ENCODE measurements at places on chromosomes 6 and 20.

- DNase-seq = no peak
These were observed 261.0 kb downstream of the ARHGAP18 start for GRCh38 chr6:129448965-129449364.

DNA sequence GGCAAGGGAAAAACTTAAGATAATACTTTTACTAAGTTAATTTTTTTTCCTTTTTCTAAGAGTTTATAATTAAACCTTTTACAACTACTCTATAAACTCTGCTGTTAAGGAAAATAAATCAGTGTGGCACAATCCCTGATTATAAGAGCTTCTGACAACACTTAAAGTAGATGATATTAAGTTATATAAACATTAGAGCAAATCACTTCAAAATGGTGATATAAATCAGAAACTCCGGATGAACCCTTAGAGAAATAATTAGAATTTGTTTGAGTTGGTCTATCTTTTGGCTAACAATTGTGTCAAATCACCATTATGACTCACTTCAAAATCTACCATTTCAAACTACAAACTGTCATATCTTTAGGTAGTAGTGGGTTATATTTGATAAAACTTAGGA lies 104.9 kb downstream of the ARHGAP18 start:
- DNase-seq = no peak

- DNase-seq = no peak
These were observed 32.8 kb downstream of the CD40 start for GRCh38 chr20:46150943-46151342.

DNA sequence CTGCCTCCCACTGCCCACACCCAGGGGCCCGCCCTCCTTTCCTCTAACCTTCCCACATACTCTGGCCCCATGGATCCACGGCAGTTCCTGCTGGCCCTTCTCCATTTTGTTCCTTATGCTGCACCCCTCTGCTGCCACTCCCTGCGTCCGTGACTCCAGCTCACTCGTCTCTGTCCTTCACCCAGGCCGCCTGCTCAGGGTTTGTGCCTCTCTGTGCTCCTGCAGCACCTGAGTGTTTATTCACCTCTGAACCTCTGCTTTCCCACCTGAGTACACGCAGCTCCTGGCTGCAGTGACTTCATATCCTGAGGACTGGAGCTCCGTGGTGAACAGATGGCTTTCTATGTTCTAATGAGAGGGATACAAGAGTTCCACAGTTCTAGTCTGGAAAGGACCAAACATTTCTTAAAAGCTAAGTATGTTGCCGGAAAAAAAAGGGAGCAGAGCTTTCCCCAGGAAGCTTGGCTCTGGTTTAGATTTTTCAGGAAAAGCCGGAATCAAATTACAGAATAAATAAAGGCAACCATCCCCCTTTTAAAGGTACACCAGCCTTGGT lies 1.5 kb upstream of the GNRH2 start:
- no peak for DNase-seq

GRCh38 chr20:10501402-10501801 lies 66.3 kb downstream of the SLX4IP start:
- peak; percentile 69 for DNase-seq

DNA sequence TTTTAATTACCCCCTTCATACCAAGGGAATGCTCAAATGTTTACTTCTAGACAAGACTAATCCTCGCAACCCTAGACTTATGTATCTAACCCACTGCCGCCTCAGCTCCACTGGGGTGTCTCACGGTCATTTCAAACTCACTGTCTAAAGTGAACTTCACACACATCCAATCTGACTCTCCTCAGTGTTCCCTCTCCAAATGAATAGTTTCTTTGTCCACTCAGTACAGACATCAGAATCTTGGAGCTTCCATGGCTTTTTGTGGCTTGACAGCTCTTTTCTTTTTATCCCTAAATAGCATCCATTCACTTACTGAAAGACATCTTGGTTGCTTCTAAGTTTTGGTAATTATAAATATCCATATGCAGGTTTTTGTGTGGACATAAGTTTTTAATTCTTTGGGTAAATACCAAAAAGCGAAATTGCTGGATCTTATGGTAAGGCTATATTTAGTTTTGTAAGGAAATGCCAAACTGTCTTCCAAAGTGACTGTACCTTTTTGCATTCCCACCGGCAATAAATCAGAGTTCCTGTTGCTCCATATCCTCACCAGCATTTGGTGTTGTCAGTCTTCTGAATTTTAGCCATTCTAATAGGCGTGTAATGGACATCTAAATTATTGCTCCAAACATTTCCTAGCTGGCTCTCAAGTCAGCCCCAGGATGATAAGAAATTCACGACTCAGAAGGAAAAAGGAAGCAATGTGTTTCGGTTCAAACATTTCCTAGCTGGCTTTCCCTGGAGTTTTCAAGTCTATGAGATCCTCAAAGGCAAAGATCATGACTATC lies 73.1 kb downstream of the DNAAF9 start:
- no peak for DNase-seq

- no peak for DNase-seq
These were observed 80.8 kb downstream of the PHACTR2 start for GRCh38 chr6:143758551-143758950.

- DNase-seq = no peak
These were observed 43.4 kb downstream of the LYRM4 start for GRCh38 chr6:5217356-5217755.

GRCh38 chr6:10373642-10374359 lies 41.1 kb downstream of the TFAP2A start:
- DNase-seq = no peak

DNA sequence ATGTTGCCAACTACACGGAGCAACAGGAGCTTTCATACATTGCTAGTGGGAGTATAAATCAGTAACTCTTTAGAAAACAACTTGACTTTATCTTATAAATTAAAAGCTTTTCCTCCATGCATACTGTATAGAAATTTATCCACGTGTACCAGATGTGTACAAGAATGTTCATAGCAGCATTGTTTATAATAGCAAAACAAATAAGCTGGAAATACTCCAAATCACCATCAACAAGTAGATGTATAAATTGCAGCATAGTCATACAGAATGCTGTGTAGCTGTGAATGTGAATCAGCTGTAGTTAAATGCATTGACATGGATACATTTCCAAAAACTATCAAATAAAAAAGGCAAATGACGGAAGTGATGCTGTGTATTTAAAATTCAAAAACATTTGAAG lies 6.0 kb downstream of the PSMF1 start:
- DNase-seq = no peak

DNA sequence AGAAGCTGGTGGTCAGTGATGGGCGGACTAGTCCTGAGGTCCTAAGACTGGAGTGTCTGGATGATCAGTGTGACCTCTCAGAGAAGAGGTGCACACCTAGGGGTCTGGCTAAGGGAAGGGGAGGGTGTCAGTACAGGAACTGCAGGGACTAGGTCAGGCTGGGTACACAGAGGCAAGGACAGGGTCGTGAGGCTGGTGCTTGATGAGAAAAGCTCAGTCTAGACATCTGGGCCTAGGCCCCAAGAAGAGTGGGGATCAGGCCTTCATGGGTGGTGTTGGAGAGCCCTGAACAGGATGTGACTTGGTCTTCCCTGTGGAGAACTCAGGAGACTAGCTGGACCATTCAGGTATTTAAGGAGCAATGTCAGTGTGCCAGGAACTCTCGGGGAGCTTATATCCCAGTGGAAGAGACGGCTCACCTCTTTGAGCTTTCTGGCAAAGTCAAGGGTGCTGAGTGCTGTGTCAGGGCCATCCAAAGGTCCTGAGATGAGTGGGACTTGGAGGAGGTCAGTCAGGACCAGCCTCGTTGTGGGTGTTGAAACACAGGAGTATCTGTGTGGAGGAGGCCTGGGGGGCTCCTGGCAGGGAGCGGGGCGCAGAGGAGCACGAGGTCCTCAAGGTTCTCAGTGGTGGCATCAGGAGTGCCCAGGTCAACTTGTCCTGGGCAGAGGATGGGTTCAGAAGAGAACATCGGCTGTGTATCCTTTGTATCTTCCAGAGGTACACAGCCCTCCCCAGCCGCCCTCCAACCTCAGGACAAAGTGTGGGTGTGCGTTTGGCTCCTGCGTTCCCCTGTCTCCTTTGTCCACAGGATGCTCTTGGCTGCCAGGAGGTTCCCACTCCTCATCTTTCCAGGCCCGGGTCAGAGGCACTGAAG lies 13.3 kb upstream of the MYT1 start:
- DNase-seq = no peak

- no peak for DNase-seq
These were observed 423.8 kb upstream of the ID4 start for GRCh38 chr6:19413323-19413722.

GRCh38 chr20:19344341-19344740 lies 131.9 kb downstream of the SLC24A3 start:
- no peak for DNase-seq

- DNase-seq = no peak
These were observed 88.0 kb downstream of the FRK start for GRCh38 chr6:115972679-115973078.

GRCh38 chr6:151025076-151025475 lies 159.6 kb downstream of the MTHFD1L start:
- DNase-seq = no peak

DNA sequence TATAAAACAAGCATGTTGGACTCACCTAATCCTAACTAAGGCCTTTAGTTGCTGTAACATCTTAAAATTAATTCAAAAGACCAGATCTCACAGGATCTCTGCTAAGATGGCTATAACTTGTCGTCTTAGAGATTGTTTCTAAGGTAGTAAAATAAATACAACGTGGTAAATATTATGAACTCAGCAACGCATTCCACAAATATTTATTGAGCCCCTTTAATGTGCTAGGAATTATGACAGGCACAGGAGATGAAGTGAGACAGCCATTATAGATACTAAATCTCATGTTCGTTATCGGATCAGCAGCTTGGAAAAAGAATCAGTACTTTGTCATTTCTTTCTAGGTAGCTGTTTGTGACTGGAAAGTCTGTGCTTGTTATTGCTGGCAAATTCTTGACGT lies 20.9 kb upstream of the MCM3 start:
- DNase-seq = no peak

DNA sequence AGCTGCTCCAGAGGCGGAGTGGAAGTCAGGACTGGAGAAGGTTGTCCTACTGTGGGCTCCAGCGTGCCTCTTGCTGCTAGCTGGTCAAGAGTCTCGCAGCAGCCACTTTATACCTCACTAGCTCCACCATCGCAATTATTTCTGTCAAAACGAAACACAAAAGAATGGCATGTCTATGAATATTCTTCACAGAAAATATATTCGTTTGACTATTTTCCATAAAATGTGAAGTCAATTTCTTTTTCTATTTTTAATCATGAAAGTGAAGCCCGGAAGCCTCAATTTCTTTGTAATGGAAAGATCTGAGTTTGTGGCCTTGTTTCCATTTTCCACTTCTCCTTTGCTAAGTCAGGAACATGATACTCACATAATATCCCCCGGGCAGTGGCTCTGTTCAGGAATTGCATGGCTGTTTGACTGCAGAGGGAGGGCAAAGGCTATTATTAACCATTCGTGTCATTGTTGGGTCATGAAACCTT lies 51.7 kb downstream of the DTD1 start:
- DNase-seq = no peak

DNA sequence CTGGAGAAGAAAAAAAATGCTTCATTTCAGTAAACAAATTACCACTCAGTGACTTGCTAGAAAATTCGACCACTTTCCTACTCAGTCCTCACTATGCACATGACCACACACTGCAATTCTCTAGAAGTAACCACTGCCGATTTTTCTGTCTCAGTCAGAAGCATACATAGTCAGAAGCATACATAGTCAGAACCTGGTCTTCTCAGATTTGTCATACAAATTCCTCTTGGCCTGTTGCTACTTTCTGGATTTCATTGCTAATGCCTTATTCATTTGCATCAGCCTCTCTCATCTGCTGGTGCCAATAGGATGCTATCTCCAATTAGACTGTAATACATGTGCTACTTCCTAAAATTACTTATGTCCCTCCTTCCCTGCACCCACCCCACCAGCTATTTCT lies 10.2 kb upstream of the KIF16B start:
- DNase-seq = no peak

DNA sequence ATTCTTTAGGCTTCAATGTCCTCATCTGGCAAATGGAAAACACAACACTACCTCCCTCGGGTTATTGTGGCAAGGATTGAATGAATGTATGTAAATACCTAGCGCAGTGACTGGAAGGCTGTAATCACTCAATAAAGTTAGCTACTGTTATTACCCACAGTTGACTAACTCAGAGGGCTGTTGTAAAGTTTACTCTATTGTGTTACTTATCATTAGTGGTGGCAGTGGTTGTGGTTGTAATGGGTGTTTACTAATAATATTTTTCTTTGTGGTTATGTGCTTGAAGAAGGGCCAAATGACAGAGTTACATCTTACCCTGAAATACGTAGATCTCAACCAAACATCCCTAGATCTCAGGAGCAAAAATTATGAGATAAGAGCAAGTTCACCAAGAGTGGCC lies 42.0 kb upstream of the PXDC1 start:
- no peak for DNase-seq

DNA sequence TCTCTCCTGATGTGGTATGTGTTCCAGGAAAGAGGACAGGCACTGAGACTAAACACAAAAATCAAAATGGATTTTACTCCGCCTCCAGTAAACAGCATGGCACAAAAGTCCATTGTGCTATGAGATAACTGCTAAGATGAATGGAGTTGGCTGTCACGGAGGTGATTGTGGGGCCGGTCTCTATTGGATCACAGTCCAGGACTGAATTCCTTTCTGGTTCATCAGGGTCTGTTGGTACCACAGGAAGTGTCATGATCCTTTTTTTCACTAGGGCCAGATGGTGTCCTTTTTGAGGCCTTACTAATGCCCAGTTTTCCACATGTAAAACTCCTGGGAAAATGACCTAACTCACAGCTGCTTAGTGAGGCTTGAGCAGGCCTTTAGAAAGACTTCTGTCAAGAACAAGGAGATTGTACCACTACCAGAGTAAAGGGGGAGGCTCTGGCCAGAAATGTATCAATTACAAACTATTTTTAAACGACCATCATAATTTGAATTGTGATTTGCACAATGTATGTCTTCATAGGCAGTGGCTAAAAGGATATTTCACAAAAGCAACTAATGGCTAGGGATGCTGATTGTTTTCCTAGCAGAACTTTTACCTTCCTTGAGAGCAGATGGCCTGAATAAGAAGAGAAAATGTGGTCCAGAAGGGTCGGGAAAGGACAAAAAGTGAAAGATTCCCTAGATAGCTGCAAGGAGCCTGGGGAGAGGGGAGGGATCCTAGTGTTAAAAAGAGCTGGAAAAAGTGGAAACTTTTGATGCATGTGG lies 192.2 kb upstream of the POU3F2 start:
- DNase-seq = no peak

GRCh38 chr6:113856625-113857555 lies at the start of gene MARCKS:
MARCKS (plus strand) TSS chr6:113857345; CDS start chr6:113857746, 401 bp downstream.
- peak; percentile 81 for DNase-seq

- DNase-seq = no peak
These were observed 182.7 kb upstream of the AKAP12 start for GRCh38 chr6:151057061-151057460.

GRCh38 chr6:40165036-40165709 lies 230.9 kb upstream of the MOCS1 start:
- DNase-seq = no peak

GRCh38 chr6:127967708-127968107 lies 66.8 kb upstream of the THEMIS start:
- no peak for DNase-seq

- no peak for DNase-seq
These were observed 11.9 kb upstream of the MYCT1 start for GRCh38 chr6:152685819-152686218.

Measured in erythroblast (primary cell).